ENCODE measurements at places on chromosomes 11 and 22. TPM values are rescaled to one million over a fixed set of nuclear protein-coding genes. Genes with fewer than 3 reads are reported as not detected.

GRCh38 chr11:118277312-118277711, 13.2 kb upstream of the MPZL2 start:
- no peak for DNase-seq

GRCh38 chr11:35376613-35377012, 42.7 kb downstream of the SLC1A2 start:
- DNase-seq = no peak

DNA sequence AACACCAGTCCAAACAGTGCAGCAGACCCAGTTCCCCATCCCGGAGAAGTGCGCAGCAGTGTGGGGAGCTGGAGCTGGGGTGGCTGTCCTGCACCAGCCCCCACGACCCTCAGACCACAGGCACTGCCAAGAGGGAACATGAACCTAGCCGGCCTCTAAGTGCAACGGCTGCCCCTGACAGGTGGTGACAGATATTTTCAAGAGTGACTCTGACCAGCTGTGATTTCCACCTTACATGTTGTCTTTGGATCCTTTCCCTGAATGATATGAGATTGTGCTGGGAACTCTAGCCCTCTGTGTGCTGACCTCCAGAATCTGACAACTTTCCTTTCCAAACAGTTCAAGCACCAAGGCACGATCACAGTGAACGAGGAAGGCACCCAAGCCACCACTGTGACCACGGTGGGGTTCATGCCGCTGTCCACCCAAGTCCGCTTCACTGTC, 12.6 kb downstream of the SERPIND1 start:
- DNase-seq = no peak

- DNase-seq = no peak
Observed at GRCh38 chr11:44309478-44310205, at the start of gene ALX4. TSS of gene ALX4 (minus strand) at chr11:44310139. CDS start at chr11:44310062, 77 bp downstream.

GRCh38 chr11:63017306-63017974, 1.8 kb upstream of the SLC22A8 start:
- no peak for DNase-seq

GRCh38 chr11:65865550-65866172, 5.4 kb downstream of the MUS81 start:
- no peak for DNase-seq

Gene RAB39A
- 19.1 TPM for total RNA-seq

Gene APOL4
- not detected for total RNA-seq

Gene MAPK8IP1
- 40.1 TPM for total RNA-seq

Measured in H1 (cell line).